Epithelial cell of proximal tubule (primary cell): ENCODE measurements at places on chromosomes 4 and X.

DNA sequence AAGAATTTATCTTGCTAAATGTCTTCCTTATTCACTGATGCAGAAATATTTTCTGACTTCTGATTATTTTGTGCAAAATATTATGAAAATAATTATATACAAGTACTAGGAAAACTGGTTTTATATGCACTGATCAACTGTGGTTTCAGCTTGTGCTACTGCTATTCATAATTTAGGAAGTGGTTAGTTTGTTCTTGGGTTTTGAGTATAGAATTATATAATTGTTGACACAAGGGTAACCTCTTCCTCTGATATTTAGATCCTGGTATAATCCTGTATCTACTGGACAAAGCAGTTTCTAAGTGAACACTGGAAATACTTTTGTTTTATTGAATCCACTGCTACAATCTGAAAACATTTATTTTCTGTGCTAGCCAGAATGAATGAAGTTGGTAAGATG lies 182.8 kb downstream of the PDGFC start:
- no peak for DNase-seq

- no peak for DNase-seq
Observed at GRCh38 chr4:952881-953573, 20.3 kb downstream of the DGKQ start.

- DNase-seq = peak; percentile 61
Observed at GRCh38 chr4:87268411-87268810, 48.0 kb upstream of the KLHL8 start.

DNA sequence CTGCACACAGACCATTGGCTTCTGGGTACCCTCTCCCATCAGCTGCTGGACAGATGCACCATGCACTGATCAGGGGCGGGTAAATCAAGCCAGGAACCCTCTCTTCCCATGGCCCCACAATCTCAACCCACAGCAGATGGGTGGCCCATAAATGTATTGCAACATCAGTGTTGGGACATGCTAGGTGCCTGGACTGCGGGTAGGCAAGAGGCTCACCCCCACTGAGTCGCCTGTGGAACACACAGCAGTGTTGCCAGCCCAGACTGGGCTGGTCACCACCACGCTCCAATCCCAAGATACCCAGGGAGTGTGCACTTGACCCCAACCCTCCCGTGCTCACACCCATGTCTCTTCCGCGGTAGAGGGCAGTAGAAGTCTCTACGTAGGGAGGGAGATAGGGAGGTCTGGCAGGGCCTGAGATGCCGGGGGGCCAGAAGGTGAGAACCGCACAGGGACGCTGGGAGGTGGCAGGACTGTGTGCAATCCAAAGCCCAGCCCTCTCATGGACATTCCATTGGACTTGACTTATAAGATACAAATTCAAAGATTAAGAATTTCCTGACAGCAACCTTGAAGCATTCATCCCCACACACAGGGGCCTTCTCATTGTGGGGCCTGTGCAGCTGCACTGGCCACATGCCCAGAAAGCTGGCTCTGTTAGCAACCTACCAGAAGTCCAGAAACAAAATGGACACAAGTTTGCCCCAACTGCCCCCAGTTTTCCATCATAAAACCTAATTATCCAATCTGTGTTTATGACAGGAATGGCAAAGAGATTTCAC lies 183.7 kb downstream of the NSUN7 start:
- no peak for DNase-seq

DNA sequence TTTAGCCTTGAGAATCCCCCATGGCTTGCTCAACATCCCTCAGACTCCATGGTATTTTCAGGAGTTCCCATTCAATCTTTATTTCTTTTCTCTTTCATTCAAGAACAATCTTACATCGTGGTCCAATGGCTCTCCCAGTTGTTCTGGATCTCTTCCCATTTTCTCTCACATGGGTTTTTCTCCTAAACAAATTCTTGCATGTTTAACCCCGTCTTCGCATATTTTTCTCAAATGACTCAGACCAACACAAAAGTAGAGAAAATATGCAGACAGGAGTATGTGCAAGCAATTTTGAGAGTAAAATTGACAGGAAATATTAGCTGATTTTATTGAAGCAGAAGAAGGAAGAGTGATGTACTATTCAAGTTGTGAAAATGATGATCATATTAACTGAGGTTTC lies 396.4 kb upstream of the TRAM1L1 start:
- peak; percentile 10 for DNase-seq

GRCh38 chrX:68719181-68719903 lies 71.9 kb downstream of the STARD8 start:
- no peak for DNase-seq

DNA sequence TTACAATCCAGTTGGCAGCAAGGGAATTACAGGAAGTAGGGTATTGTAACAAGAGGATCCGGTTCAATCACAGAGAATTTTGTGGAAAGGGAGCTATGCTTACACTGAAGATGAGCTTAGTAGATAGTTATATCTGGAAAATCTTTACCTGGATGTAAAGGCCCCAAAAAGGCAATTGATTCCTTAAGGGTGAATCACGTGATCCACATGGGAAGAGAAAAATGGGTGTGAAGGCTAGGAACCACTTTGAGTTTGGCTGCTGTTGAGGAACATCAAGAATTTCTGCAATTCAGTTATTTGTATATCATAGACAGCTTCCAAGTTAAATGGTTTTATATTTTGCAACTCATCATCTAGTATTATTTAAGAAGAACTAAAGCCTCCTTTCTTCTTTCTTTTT lies 194.0 kb upstream of the ARHGAP24 start:
- no peak for DNase-seq

DNA sequence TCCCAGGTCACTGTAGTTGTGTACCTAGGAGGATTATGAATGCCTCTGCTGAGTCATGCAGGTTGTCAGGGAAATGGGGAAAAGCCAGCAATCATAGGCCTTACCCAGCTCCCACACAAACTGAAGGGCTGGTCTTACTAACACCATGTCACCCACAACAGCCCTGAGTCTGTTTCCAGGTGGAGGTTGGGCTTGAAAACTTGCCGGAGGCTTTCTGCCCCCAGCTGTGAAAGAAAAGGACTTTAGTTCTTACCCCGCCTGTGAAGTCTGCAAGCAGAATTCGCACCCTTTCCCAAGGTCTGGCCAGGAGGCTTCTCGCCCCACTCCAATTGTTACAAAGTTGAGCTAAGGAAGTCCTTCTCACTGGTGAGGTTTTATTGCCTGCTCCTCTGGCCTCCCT lies 143.9 kb downstream of the RPS6KA6 start:
- no peak for DNase-seq

DNA sequence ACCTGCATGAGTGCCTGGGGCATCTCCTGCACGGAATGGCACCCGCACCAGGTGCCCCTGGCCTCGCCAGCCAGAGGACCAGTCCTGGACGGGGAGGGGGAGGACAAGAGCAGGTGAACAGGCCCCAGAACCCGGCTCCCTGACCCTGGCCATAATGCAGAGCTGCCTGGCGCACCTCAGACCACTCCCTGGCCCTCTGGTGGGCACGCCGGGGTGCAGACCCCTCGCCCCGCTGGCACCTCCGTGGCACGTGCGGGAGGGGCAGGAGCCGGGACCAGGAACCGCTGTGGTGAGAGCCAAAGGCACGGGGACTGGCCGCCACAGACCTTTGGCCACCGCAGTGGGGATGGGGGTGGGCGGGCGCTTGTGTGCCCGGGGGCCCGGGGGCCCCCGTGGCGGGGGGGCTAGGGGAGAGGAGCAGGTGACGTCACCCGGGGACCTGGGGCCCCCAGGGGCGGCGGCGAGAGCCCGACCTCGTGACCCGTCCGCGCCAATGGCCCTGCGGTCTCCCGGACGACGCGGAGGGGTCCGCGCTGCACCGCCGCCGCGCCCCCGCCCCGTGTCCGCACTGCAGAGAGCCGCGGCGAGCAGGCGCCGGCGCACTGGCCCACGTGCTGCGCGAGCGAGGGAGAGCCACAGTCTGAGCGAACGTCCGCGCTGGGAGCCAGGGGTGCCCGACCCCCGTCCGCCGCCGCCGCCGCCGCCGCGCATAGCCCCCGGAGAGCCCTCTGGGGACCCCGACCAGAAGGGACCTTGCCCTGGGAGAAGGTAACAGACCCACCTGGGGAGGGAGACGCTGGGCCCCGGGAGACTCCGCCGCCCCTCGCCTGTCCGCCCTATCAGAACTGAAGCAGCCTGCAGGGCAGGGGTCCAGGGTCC lies at the start of gene PNMA3:
TSS of gene PNMA3 (plus strand) at position 600 of the 879 bp plus-strand sequence. CDS start 586 bp downstream, outside the sequence.
- no peak for DNase-seq

- no peak for DNase-seq
Observed at GRCh38 chr4:128107766-128108165, 46.7 kb downstream of the LARP1B start.
